ENCODE measurements at places on chromosomes 16 and 17.

GRCh38 chr17:45129426-45129939, 2.8 kb downstream of the PLCD3 start:
- peak; percentile 97 for DNase-seq

- peak; percentile 74 for DNase-seq
These were observed at the start of gene CANT1 for GRCh38 chr17:79009397-79010303. Gene CANT1 (minus strand): TSS chr17:79009764. CDS start chr17:78997622, 12,142 bp downstream.

DNA sequence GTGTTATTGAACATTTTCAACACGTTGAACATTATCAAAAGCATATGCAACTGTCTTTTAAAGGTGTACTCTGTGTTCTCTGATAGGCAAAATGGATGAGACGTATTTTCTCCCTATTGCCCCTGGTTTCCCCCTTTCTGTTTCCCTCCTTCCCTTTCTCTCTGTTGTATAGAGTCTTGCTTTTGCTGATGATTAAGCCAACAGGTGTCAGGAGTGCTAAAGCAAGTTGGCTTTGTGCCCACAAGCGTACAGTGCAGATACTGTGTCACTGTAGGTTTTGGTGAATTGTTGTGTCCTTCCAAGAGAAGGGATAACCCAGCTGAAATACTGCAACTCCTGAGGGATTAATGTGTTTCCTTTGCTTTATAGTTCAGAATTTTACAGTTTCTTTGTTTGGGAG, 74.4 kb downstream of the COX10 start:
- DNase-seq, result peak; percentile 83

DNA sequence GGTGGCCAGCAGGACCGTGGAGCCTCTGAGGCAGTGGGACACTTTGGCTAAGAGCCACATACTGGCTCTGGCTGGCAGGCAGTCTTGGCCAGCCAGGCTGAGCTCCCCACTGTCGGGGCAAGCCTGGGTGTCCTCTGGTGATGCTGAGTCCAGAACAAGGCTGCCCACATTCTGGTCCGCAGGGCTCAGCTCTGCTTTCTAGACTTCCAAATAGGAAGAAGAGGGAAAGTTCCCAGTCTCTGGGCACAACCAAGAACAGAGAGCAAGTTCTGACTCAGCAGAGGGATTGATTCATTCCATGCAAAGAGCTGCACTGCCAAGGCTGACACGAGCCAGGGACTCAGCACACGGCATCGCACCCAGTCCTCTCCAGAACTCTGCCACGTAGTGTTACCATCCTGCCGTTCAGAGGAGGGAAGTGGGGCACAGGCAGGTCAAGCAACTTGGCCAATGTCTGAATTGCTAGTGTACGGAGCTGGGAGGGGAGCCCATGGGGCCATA, 58.9 kb downstream of the NOS2 start:
- DNase-seq, result no peak

GRCh38 chr16:57004387-57005250, 15.3 kb downstream of the NLRC5 start:
- no peak for DNase-seq

GRCh38 chr17:78202666-78203065, 11.4 kb upstream of the BIRC5 start:
- DNase-seq, result no peak

GRCh38 chr17:83122834-83123233, 43.4 kb downstream of the METRNL start:
- no peak for DNase-seq

GRCh38 chr17:55829995-55830612, 79.3 kb downstream of the PCTP start:
- peak; percentile 25 for DNase-seq

- DNase-seq, result no peak
These were observed 88.2 kb downstream of the STX8 start for GRCh38 chr17:9487406-9487805.

DNA sequence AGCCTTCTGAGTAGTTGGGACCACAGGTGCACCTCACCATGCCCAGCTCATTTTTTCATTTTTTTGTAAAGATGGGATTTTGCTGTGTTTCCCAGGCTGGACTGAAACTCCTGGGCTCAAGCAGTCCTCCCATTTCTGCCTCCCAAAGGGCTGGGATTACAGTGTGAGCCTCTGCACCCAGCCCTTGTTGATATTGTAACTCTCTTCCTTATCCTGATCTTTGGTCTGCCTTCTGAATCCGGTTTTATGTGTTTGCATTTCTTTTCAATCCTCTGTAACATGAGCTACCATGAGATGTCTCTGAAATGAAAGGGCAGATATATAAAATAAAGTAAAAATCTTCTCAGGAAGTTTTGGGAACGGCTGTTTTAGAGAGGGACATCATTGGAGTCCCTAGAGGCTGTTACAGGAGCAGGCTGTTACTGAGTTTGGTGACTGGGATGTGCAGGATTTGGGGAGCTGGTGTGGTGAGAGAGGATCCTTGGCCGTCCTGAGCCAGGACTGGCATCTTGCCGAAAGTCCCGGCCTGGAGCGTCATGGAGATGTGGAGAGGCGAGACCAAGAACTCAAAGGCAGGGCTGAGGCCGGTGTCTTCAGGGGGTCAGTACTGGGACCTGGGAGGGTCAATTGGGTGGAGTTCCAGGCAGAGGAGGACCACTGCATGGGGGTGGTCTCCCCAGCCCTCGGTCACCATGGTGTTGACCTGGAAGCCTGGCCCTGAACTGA, 39.4 kb downstream of the ATP2C2 start:
- no peak for DNase-seq

DNA sequence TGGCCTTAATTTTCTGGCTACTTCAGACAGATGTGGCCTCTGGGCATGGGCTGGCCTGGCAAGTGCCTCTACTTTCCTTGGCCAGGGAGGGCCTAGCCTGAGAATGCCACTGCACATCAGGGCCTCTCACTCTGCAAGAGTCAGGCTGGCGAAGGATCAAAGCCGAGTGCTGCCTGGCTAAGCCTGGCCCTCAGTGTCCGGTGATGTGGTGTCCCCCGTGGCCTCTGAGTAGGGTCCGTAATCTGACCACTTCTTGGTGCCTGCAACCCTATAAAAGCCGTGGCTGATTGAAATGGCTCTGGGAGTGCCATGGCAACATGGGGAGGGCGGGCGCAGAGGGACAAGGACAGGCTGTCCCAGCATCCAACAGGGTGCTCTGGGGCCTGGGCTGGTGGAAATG, 30.2 kb downstream of the TBX4 start:
- no peak for DNase-seq

- DNase-seq, result no peak
These were observed 18.7 kb upstream of the ARHGAP17 start for GRCh38 chr16:25033852-25034251.

GRCh38 chr17:4304417-4305027, 40.7 kb upstream of the ANKFY1 start:
- DNase-seq, result peak; percentile 81

DNA sequence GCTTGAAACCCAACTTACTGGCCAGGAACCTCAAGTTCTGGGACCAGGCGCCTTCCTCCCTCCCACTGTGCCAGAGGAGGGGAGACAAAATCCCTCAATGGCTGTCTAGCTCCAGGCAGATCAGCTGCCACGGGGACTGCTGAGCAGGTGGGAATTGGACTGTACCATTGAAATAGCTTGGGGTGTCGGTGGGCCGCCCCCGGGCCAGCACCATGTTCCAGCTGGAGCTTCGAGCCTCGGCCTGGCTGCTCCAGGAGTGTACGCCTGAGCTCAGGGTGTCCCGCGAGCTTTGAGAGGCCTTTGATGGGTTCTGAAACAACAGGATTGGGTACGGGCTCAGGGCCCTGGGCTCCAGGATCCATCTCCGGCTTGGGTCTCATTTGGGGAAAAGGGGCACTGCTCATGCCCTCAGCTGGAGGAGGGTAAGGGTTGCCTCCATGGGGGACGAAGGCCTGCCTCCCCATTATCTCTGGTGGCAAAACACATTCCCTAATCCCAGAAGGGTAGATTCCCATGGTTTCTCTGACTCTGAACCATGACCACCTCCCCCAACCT, 4.6 kb upstream of the SPATA32 start:
- DNase-seq, result no peak

DNA sequence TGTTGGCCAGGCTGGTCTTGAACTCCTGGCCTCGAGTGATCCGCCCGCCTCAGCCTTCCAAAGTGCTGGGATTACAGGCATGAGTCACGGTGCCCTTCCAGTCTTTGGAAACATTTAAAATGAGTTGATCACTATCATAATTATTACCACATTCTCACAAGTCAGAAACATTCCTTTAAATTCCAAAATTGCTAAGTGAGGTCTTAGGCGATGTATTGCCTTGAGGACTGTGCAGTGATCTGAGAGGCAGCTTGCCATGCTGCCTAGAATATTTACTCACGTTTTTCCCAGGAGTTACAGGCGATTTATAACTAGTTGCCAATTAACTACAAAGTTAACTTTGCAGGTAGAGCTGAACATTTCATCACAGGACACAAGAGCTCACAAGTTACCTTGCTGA, 5.7 kb upstream of the ATXN1L start:
- DNase-seq, result no peak

DNA sequence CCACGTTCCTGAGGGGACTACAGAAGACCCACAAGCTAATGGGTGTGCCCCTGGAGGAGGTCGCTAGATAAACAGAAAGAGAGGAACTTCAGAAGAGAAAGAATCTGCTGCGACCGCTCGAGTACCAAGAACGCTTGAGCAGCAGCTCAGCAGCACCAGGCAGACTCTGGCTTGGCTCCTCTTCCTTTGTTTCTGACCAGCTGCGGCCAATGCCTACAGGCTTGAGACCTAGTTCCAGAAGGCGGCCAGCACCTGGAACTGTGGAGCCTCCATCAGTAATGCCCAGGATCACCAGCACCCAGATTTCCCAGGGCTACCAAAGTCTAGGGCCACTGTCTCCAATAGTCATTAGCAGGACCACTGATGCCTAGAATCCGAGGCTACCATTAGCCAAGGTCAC, 26.0 kb upstream of the GOSR2 start:
- DNase-seq, result no peak

- peak; percentile 78 for DNase-seq
These were observed 24.8 kb downstream of the HS3ST3B1 start for GRCh38 chr17:14325618-14326167.

- DNase-seq, result no peak
These were observed 2.6 kb downstream of the RAI1 start for GRCh38 chr17:17683710-17684365.

GRCh38 chr16:57797526-57798266, 4.6 kb downstream of the KIFC3 start:
- DNase-seq, result no peak

GRCh38 chr16:69880640-69881133, 70.4 kb upstream of the CLEC18A start:
- no peak for DNase-seq

DNA sequence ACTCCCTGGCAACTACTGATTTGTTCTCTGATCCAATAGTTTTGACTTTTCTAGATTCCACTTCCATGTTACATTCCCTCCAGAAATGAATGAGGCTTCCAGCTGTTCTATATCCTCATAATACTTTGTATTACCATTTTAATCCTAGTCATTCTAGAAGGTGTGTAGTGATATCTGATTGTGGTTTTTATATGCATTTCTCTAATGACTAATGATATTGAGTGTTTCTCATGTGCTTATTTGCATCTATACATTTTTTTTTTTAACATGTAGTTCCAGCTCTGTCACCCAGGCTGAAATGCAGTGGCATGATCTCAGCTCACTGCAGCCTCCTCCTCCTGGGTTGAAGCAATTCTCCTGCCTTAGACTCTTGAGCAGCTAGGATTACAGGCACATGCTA, 7.3 kb downstream of the ADGRG5 start:
- DNase-seq, result no peak

DNA sequence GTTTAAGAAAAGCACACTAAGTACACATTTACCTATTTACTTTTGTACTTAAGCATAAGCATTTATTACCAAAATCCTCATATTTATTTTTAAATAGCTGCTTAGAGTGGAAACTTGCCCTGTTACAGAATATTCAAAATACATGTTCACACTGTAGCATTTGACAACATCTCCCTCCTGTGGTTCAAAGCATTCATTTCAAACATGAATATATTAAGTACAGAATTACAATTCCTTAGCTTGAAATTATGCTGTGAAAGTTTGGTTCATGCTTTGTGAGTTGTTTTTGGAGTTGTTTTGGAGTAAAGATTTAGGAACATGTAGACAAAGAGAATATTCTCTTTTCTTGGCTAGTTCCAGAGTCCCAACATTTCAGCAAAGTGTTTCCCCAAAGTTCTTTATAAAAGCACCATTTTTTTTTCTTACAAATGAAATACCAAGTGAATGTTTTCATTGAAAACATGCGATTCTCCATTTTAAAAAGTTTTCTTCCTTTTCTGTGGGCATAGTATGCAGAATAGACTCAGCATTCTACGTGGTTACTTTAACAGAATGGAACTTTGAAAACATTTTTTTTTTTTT, 33.2 kb downstream of the TUBD1 start:
- DNase-seq, result peak; percentile 9

DNA sequence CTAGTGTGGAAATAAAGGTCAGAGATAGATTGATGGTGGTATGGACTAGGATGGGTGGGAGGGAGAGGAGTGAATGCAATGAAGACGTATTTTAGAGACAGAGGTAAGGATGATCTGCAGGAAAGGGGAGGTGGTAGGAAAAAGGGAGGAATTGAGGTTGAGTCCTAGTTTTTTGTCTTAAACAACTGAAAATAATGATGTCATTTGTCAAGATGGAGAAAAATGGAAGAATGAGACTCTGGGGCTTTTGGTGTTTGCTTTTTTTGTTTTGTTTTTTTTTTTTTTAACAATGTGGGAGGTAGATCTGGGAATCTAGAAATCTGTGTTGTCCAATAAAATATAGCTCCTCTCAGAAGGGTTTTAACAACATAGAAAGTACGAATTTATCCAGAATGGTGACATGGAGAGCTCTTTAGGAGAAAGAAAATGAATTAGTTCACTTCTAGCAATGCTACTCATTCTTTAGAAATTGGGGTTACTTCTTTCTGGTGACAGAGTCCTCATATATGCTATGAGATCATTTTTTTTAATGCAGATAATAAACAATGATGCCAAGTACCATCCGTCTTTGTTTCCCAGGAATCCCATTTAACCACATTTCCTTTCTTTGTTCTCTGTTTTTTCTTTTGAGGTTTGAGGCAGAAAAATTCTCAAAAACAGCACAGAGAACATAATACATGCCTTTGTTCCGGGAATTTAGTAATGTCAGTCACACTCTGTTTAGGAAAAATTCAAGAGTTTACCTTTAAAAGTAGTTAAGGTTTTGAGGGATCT, 225.3 kb upstream of the COX10 start:
- DNase-seq, result no peak

DNA sequence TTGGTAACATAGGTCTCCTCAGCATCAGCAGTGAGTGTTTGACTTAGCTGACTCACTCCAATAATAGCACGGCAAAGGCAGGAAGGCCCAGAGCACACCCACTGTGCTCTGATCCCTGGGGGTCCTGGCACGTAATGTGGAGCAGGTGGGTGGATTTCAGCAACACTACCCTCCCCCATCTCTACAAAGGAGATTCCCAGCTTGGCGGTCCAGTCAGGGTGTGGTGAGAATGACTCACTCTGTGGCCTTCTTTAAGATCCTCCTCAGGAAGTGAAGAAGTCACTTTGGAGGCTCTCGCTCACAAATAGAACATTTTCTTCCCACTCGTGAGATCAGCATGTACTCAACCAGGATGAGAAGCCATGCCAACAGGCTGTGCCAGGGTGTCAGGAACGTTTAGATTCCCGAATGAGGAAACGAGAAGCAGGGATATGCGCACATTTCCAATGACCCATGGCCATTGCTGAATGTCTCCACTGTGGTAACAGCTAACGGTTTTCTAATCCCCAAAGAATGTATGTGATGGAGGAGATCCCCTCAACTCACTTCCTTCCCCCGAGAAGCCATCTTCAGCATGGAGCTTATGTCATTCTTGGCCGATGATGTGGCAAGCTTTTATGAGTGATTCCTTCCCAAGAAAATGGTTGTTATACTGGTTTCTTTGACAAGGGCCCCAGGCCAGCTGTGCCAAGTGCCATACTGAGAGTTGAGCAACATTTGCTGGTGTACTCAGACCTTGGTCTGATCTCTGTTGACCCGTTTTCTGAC, 365.2 kb downstream of the C16orf95 start:
- no peak for DNase-seq
